AG08396 (cell line): ENCODE measurements at places on chromosomes 1 and 21.

DNA sequence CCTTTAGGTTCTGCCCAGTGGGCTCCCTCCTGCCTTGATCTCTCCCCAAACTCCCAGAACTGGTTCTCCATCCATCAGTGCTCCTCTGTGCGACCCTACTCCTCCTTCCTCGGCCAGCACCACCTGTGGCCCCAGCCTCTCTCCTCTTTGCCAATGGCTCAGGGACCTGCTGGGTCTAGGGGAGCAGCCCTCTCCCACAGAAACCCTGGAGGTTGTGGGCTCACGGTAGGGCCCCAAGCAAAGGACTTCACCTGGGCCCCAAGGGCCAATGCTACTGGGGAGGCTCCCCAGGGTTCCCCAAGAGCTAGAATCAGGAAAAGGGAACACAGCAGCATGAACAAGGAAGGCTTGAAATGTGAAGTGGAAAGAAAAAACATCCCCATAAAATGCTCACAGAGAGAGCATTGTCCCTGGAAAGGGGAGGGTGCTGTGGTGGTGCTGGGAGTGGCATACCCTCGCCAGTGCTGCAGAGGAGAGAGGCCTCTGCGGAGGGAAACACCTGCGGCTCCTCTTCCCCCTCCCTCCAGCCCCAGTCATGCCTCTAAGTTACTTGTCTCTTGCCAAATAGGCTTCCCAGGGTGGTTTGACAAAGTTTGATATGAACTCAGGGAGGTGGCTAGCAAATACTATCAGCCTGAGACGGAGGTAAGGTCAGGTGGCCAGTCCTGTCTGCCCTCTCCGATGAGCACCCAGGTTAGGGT lies 2.5 kb downstream of the TMEM63A start:
- DNase-seq: no peak

DNA sequence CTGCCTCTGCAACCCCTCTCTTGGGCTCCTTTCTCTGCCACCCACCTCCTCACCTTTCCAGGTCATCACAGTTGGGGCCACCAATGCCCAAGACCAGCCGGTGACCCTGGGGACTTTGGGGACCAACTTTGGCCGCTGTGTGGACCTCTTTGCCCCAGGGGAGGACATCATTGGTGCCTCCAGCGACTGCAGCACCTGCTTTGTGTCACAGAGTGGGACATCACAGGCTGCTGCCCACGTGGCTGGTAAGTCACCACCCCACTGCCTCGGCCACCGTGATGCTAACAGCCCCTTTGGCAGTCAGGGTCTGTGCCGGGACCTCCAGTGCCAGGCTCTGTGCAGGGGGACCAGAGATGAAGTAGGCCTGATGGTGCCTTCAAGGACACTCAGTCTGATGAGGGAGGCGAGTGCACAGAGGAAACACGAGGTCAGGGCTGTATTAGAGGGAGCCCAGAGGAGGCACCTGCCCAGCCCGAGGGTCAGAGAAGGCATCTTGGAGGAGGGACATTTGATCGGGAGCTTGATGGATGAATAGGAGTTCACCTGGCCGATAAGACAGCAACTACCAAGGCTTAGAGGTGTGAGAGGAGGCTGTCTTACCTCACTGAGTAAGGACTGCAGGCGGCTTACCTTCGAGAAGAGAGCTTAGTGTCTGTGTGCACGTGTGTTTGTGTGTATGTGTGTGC lies 18.1 kb downstream of the PCSK9 start:
- no peak for DNase-seq

DNA sequence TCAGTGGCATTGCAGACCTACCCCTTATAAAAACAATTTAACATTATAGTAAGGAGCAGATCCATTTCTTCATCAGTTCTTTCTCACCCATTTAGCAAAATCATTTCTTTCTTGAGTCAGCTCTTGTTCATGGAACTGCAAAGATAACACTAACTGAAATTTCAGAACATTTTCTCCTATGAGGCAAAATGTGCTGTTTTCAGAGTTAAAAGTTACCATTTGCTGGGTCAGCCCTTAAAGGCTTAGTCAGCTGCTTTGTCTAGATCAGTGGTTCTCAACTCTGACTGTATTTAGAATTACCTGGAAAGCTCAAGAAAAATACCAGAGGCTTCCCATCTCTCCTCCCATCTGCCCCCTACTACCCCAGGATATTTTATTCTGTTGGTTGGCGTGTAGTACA lies 12.2 kb downstream of the METTL13 start:
- DNase-seq: no peak

GRCh38 chr1:55700359-55701130 lies 485.4 kb upstream of the USP24 start:
- no peak for DNase-seq

DNA sequence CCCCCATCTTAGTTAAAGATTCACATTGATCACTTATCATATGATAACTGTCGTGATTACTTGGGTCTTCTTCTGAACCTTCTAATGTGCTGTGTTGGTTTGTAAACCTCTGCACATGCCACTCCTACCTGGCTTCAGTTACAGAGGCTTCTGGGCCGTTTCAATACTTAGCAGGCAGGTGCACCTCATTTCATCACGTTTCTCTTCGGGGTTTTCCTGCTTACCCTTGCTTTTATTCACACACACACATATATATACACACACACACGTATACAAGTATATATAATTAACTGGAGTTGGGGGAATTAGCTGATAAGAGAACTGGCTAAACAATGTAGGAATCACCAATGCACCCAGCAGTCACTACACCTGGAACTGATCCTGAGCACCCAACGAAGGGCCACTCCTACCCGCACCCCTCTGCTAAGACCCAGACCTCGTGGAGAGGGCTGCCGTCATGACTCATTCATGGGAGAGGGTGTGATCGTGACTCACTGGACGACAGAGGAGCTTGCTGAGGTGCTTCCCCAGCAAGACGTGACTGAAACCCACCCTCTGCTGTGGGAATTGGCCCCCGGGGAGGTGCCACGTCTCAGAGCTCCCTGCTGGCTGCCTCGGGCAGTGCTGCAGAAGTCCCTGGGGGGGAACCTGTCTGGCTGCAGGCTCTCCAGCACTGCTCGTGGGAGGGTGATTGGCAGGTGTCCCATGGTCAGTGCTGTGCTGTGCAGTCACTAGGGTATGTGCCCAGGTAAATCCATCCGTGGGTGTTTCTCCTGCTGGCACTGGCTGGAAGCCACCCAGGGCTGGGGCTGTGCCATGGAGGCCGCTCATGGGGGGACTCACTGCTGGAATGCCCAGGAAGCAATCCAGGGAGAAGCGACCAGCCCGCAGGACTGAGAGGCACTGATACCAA lies 166.6 kb downstream of the DYRK1A start:
- no peak for DNase-seq

DNA sequence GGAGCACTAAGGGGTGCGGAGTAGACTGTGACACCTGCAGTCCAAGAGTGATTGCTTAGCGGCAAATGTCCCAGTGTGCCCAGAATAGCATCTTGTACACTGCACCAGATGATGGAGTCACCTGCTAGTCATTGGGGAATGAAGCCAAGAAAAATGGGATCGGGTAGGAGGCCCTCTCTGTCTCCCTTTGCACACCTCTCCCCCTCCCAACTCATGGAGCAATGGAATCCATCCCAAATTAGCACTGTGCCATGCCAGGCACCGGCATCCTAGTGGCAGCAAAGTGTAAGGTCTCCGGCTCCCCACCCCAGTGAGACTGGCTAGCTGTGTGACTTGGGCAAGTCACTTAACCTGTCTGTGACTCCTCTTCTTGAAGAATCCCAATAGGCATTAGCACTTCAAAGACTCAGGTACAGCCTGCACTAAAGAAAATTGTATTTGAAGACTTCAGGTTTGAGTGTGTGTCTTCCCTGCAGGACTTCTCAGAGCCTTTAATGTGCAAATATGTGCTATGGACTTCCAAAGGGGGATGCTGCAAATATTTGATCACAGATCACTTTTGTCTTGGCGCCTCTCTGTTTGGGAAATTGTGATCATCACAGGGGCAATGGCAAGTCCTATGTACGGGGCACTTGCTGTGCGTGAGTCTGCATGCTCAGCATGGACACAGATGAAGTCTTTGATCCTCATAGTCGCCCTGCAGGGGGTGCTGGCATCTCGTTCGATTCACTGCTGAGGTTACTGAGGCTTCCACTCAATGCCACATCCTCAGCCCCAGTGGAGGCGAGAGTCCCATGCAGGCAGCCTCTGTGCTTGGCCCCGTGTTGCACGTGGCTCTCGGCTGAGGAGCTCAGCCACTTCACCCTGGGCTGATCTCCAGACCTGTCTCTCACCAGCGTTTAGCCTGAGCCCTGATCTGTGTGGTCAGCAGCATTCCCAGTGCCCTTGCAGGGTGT lies 272.9 kb upstream of the C1orf174 start:
- DNase-seq: peak; percentile 2

- no peak for DNase-seq
Measured at GRCh38 chr1:197903196-197903514, 725 bp downstream of the C1orf53 start.

- no peak for DNase-seq
Measured at GRCh38 chr1:193256019-193256418, 69.6 kb upstream of the B3GALT2 start.

GRCh38 chr1:44557778-44558177 lies 116.5 kb downstream of the TMEM53 start:
- DNase-seq: no peak

- DNase-seq: no peak
Measured at GRCh38 chr21:45985471-45986315, 4.1 kb downstream of the COL6A1 start.

- no peak for DNase-seq
Measured at GRCh38 chr1:153374071-153374470, 1.4 kb downstream of the S100A12 start.

DNA sequence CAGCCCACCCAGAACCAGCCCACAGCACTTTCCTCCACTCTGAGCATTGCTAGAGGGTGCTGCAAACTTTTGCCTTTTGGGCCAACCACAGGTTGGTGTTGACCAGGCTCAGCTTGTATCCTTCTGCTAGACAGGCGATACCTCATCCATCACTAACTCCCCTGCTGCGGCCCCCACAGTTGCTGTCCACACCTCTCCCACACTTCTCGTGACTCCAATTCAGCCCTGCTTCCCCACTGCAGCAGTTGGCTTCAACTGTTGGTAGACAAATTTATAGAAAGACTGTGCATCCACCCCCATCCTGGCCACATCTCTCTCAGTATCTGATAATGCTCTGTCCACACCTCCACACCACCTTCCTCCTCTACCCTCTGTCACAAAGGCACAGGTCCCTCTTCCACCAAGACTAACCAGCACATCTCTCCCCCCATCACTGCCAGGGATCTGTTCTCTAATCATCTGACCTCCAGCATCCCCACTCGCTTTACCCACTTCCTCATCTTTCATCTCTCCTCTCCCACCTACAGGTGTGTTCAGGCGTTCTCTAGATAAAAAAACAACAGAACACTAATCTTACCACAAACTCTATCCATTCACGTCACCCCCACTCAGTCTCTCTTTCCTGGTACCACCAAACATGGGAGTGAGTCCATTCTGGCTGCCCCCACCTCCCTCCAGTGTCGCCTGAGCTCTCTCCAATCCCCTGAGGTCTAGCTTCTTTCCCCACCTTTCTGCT lies 15.8 kb upstream of the SLC25A44 start:
- no peak for DNase-seq

- peak; percentile 86 for DNase-seq
Measured at GRCh38 chr1:227885648-227886502, 61.9 kb downstream of the WNT9A start.

- DNase-seq: no peak
Measured at GRCh38 chr1:182968151-182968741, 15.3 kb upstream of the SHCBP1L start.

DNA sequence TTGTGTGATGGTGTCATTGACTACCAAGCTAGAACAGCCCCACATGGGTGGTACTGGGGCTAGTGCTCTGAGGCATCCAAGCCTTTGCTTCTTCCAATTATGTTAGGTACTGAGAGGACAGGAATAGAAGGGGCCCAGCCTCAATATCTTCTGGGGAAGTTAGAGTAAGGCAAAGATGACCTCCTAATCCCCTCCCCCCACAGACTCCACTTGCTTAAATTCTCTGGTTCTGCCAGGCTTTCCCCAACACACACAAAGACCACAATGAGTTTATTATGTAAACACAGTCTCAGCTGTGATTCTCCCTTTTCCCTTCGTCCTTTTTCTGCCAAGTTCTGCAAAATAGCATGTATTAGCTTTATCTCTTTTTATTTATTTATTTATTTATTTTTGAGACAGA lies 3.1 kb upstream of the TACSTD2 start:
- no peak for DNase-seq

DNA sequence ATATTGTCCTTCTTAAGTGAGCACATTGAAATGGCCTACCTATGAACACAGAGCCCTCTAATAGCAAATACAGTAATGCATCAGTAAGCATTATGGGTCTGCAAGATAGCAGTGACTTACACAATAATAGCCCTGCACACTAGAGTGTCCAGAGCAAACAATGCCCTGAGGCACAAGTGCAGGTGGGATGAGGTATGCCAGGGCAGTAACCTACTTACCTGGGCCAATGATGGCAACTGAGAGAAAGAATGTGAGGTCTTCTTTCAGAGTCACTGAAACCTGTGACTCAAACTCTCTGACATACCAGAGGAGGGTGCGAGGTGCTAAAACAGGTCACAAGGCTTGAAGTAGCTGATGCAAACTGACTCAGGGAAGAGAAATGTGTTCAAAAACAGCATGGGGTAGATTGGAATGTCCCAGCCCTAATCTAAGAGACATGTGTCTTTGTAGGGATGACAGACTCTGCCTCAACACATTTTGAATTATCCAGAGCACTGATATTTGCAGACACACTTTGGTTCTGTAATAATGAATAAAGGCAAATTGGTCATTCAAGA lies 168.5 kb upstream of the RUNX1 start:
- DNase-seq: peak; percentile 56

- DNase-seq: no peak
Measured at GRCh38 chr1:195195423-195196057, 1412.7 kb downstream of the KCNT2 start.

DNA sequence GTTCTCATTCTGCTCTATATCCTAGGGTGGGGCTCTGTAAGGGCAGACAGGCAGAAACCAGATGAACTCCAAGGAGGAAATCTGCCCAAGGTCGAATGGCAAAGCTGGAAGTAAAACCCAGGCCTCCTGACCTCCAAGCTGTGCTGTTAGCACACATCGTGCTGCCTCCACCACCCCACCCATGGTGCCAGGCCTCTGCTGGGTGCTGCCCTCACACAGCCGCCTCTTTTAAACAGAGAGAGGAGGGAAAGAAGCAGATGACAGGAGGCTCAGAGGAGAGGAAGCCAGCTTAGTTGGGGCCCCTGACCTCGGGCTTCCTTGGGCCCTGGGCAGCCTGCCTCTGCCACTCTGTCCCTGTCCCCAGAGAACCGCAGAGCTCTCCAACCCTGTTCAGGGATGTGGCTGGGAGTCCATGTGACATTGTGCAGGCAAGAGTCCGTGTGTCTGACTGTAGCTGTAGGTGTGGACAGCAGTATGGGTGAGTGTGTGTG lies 1.1 kb downstream of the SYNC start:
- DNase-seq: no peak

GRCh38 chr1:7651203-7651602 lies 119.9 kb upstream of the VAMP3 start:
- DNase-seq: no peak
